Stimulated activated CD4-positive, alpha-beta T cell treated with anti-CD3 and anti-CD28 coated beads, Interleukin-1b, Interleukin-23, amount 100 ng/mL, for 4 hours (primary cell): ENCODE measurements at places on chromosomes 11 and 22.

DNA sequence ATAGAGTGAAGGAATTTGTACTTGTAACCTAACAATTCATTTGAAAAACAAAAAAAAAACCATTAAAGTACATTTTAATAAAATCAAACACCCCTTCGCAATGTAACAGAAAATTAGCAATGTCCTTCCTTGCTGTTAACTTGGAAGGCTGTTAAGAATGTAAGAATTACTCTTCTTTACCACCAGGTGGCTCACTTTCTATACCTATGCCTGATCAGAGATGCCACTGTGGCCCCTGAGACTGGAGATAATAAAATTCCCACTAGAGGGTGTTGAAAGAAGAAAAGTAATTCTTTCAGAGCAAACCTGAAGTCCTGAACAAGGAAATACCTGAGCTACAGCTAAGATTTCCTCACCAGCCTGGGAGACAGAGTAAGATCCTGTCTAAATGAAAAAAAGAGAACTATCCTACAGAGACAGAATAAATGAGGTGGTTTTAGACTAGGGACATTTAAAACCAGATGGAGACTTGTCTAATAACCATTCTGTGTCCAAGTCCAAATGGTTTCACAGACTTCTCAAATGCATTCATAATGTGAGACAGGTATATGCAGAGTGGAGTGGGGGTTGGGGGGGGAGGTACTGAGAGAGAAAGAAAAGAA lies 1089.3 kb downstream of the FAM181B start:
- DNase-seq = peak; percentile 1

- DNase-seq = no peak
Measured at GRCh38 chr11:90593099-90593498, 370.2 kb upstream of the CHORDC1 start.

DNA sequence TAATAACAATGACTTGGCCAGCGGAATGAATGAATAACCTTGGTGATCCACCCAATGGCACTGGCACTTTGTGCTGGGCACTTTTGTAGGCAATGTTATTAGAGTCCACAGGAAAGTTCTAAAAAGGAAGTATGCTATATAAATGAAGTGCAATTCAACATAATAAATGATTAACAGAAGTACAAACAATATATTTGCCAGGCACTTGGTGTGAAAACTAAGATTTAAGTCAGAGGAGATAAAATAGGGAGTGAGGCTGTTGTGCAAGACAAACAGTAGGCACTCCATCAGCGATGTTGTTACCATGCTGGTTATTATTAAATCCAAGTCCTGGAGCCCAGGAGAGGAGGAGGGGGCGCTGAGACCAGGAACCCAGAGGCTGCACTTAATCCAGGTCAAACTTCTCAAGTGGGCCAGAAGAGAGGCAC lies 173.8 kb downstream of the LARGE1 start:
- DNase-seq = no peak

DNA sequence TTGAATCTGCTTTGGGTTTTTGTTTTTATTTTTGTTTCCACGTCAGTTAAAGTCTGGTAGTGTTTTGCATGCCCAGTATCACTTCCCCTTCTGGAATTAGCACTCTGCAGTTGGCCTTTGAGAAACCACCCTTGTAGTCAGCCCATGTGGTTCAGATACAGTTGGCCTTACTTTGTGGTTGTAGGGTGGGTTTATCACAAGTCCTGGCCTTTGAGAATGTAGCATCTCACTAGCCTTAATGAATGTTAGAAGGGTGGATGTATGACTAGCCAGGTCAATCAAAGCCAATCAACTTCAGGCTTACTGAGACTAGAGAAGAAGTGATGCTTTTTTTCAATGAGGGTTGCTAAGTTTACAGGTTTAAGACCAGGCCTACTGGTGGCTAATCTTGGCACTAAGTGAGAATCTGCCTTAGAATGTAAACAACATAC lies 19.8 kb downstream of the ARL14EP start:
- DNase-seq = no peak

DNA sequence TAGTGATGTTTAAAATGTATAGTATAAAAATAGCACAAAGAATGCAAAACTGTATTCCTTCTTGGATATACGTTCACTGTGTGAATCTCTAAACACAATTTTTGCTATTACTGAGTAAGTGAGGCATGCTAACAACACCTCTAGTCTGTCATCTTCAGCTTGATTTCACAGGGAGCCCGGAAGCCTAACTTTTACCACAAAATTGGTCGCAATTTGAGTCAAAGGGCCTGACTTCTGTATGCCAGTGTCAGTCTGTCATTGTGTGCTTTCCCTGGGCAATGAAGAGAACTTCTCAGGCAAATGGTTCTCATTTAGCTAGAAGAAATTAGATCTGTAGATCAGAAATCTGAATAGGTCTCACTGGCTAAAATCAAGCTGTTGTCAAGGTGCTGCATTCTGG lies 1059.5 kb downstream of the FAM181B start:
- no peak for DNase-seq

- no peak for DNase-seq
Measured at GRCh38 chr11:10385696-10386095, 69.4 kb upstream of the AMPD3 start.

DNA sequence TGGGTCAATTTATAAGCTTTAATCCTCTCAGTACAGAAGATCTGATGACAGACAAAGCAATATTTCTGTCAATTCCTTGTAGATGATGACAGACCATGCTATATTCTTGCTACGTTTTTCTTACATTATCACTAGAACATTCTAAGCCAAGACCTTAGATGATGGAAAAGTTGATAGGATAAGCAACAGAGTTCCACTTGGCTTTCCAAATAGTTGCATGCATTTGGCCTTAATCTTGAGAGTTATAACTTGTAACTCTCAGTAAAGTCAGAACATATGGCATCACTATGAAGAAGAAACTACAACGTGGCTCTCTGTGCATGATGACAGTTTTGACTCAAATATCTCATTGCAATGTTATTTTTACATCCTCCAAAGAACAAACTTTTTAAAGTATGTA lies 544.3 kb upstream of the LRRC4C start:
- DNase-seq = no peak

- DNase-seq = no peak
Measured at GRCh38 chr22:34501366-34501965, 564.5 kb upstream of the ISX start.

GRCh38 chr11:4606231-4607015 lies 1.6 kb downstream of the TRIM68 start:
- DNase-seq = no peak

- no peak for DNase-seq
Measured at GRCh38 chr11:13098063-13098462, 88.9 kb downstream of the RASSF10 start.

DNA sequence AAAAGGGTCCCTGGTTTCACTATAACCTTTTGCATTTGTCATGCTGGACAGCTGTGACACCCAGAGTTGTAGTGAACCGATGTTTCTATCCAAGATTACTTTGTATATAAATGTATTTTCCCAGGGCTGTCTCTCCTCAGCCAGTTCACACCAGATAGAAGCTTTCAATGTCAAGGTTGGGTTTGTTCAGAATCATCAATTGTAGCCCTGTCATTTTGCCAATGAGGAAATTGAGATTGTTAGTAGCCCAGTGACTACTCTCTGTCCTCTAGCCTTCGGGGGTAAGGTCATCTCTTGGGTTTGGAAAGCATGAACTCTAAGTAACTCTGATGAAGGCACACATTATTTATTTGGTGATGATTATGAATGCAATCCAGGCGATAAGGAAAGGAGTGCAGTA lies 165.6 kb downstream of the DBX1 start:
- no peak for DNase-seq

- no peak for DNase-seq
Measured at GRCh38 chr22:19038164-19038546, 84.1 kb downstream of the DGCR2 start.

DNA sequence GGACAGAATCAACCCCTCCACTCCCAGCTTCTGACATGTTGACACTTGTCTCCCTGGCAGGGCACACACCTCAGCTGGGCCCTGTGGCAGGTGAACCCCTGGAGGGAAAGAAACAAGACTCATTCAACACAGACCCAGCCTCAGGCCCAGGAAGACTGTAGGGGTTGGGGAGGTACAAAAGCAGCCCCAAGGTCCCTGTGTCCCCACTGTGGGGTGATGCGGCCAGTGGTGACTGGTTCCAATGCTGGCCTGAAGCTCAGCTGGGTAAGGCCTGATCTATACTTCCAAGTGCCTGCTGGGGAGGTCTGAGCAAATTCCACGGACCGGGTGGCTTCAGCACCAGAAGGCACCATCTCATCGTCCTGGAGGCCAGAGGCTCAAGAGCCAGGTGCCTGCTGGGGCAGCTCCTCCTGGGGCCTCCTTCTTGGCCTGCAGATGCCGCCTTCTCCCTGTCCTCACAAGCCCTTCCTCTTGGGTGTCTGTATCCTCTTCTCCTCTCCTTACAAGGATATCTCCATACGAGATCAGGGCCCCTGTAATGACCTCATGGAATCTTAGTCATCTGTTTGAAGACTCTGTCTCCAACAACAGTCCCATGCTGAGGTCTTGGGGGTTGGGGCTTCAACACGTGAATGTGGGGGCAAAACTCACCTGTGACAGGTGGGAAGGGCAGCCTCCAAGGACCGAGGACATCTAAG lies 1492.1 kb downstream of the BRD1 start:
- DNase-seq = no peak

DNA sequence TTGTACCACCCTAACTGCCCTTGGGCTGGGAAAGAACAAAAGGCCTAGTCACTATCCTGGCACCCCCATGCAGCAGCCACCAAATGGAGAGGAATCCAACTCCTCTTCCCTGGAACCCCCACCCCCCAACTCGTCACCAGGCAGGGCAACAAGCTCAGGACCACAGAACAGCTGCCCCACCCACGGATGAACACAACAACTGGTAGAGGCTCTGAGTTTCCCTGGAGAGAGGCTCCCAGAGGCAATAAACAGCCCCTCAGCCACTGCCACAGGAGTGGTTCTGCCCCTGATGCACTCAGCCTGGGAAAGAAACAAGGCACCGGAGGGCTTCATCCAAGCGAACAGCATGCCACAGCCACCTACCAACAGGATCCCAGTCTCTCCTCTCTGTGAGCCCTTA lies 778.4 kb upstream of the FAT3 start:
- DNase-seq = no peak

- no peak for DNase-seq
Measured at GRCh38 chr22:17896586-17896985, 122.3 kb upstream of the BID start.

DNA sequence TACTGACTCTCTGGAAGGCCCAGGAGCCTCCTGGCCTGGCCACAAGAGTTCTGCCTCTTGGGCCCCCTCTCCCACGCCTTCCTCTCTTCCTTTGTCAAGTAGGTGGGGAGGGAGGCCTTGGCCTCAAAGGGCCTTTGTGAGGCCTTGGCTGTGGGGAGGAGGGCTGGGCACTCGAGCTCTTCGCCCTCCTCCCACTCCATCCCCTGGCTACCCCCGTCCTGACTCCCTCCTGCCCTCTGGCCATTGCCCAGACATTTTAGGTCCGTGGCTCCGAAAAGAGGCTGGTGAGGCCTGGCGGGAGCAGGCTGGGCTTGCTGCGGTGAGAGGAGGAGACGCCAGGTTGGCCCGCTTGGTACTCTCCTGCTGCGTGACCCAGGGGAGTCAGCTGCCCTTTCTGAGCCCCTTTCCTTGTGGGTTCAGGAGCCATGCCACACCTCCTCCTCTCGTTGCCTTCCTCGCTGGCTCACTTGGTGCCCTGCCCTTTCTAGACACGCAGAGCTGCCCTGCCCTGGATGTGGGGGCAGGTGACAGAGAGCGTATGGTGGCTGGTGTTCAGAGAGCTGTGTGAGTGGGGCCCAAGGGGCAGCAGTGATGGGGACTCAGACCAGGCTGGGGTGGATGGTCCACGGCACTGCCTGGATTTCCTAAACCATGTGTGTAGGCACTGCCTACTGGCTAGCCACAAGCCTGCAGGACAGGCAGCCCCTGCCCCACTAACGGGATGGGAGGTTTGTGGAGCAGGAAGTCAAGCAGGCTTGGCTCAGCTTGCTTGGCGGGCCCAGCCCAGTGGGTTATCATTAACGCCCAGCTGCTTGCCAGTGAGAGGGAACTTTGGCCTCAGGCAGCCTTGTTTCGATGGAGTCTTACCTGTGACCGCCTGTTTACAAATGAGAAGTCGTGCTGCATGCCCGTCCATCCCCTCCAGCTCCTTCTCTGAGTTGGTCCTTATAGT lies 15.8 kb upstream of the OMP start:
- DNase-seq = no peak

GRCh38 chr11:121914508-121915059 lies 201.4 kb downstream of the BLID start:
- no peak for DNase-seq

DNA sequence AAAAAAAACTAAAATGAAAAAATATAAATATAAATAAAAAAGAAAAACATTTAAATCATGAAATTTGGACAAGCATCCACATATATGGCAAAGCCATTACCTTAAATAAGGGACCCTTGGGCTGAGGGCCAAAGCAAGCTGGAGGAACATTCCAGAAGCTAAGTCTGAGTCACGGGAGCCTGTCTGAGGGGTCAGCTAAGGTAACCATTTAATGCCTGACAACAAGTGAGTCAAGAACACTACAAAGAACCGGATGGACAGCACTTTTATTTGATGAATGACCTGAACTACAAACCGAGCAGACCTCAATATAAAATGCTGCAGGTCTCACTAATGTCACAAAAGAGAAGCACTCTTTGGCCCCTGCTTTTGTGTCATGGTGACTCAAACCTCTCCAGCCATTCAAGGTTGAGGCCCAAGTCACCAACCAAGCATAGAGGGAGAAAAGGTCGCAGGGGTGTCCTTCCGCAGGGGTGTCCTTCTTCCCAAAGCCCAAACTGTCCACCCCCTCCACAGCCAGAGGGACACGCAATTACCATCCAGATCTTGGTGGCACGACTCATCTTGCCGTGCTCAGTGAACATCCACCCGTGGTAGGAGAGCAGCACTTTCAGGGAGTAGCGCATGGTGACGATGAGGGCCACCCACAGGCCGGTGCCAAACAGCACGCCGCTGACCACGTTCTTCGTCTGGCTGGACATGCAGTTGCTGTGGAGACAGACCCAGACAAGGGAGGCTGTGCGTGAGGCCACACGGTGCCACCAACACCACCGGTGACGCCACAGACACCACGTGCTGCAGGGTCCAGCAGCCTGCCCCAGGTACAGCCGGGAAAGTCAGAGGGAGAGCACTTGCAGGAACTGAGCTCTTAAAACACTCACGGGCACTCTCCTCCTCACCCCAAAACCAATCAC lies 34.5 kb downstream of the CPT1A start:
- DNase-seq = no peak

DNA sequence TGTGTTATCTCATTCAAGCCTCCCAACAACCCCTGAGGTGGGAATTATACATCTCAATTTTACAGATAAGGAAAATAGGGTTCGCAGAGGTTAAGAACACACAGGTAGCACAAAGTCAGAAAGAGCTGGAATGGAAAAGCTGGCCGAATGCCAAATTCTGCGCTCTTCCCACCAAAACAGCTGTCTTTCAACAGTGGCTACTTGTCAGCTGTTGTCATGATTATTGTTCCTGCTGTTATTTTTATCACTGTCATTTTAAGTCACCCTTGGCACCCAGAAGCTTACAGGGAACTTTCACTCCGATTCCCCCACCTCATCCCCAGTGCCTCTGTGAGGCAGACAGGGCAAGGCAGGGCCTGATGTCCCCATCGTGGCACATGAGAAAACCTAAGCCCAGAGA lies 74.5 kb upstream of the CSNK2A3 start:
- DNase-seq = no peak
